ENCODE measurements at places on chromosomes 2 and 18.

DNA sequence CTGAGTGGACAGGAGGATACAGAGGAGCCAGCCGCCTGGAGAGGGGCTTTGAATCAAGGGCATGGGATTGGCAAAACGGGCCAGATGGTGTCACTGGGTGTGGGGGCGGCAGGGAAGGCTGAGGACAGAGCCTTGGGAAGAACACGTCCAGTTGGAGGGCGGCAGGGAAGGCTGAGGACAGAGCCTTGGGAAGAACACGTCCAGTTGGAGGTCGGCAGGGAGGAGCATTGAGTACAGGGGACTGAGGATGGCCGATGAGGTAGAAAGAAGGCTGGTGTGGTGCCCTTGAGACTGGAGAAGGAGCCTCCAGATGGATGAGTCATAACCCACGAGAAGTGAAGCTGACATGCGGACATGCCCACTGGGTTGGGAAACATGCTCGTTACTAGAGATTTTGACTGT is 4.5 kb downstream of the HES6 start:
- no peak for DNase-seq

- no peak for DNase-seq
Observed at GRCh38 chr18:77160515-77160914, 27.9 kb upstream of the MBP start.

- DNase-seq = no peak
Observed at GRCh38 chr2:168896783-168897182, 4.3 kb upstream of the G6PC2 start.

GRCh38 chr2:181176540-181176939 is 196.1 kb downstream of the UBE2E3 start:
- no peak for DNase-seq

DNA sequence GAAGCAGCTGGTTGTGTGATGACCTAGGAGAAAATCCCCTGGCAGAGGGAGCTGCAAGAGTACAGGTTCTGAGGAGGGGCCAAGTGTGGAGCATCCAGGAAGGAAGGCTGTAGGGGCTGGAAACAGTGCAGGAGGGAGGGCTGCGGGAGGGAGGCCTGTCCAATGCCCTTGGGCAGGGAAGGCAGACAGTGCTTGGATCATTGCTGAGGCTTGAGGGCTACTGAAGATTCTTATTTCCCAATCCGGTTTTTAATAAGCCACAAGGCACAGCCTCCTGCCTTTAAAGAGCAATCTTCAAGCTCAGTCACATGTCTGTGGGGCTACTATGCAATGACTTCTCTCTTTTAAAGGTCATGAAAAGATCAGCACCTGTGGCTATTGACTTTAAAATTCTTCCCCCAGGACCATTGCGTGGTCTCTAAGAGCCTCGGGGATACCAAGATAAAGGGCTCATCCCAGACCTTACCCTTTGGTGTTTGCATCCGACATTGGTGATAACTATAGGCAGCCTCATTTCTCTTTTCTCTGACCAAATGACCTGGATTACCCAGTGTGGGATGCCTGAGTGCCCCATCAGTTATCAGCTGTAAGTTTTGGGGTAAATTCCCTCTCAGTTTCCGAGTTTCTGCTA is 149.6 kb downstream of the DOCK10 start:
- no peak for DNase-seq

- peak; percentile 87 for DNase-seq
Observed at GRCh38 chr2:9975805-9976447, 24.4 kb downstream of the GRHL1 start.

DNA sequence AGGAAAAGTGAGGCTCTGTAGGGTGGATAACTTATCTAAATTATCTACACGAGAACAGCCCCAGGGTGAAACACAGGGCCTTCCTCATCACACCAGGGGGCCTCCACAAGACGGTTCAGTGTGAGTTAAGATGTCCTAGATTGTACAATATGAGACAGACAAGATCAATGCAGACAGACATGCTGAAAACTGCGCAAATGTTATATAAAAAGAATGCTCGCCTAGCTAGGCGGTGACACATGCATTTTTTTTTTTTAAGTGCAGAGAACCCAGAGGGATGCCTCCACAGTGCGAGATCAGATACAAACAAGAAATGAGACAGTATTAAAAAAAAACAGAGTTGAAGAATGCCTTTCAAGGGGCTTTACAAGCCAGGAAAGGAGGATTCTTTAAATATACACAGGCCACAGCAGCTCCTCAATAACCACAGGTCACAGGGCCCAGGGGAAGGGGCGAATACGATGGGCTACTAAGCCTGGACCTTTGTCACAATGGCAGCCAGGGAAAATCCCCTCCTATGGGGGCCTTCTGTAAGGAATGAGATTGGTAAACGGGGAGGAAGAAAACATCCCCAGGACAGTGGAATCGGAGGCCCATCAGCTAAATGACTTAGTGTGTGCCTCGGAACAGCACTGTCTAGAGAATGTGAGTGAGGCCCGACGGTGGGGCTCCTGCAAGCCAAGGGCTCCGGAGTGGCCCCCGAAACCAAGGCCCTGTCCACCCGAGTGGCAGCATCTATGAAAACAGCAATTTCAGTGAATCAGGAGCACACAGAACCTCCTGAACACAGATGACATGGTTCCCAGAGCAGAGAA is 48.9 kb downstream of the ADCY3 start:
- no peak for DNase-seq

GRCh38 chr2:141911485-141912066 is 219.2 kb downstream of the LRP1B start:
- no peak for DNase-seq

DNA sequence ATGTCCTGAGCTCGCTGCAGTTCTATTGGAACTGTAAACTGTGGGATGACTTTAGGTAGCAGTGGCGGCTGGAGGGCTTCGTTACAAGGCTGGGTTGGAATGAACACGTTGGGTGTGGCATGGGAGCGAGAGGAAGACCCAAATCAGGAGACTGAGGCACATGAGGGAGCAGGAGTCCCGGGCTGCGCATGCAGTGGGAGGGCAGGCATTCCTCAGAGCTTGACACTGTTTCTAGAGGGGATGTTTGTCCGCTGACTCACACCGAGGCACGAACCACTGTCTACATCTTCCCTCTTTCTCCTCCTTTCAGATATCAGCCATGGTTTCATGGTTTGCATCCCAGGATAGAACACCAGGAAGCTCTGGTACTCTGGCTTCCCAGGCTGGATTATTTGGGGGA is 40.6 kb upstream of the LAMA1 start:
- peak; percentile 21 for DNase-seq

DNA sequence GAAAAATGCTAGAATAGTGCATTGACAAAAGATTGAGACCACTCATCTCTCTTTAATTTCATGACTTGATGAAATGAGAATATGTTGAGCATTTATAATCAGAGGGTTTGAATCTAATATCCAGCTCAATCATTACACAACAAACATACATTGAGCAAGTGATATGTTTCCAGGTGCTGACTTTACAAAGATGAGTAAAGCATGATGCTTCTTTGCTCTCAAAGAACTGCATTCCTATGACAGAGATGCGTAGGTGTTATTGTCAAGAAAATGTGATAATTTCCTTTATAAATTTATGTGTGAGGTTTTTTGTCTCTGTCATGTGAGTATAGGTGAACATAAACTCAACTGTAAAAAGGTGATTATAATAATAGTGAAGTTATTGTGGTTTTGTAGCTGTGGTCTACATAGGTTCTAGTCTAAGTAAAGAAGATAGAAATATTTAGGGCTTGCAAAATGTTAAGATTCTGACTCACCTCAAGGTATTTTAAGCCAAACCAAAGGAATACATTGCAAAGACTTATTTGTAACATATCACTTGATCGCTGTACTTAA is 389.8 kb downstream of the GALNT13 start:
- no peak for DNase-seq

DNA sequence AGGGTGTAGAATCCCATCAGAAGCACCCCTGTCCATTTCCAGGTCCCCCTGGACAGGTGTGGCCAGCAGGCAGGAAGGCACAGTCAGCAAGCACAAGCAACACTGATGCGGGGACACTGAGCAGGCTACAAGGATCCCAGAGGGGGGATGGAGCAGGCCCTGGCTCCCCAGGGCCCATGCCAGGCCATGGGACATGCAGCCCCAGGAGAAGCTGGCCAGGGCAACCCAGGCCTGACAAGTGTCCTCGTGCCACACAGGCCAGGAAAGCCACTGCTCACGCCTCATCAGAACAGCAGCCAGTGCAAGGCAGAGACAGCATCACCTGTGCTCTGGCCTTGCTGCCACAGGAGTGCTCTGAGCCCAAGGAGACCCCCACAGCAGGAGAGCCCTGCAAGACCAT is 14.1 kb upstream of the GPC1 start:
- DNase-seq = no peak

DNA sequence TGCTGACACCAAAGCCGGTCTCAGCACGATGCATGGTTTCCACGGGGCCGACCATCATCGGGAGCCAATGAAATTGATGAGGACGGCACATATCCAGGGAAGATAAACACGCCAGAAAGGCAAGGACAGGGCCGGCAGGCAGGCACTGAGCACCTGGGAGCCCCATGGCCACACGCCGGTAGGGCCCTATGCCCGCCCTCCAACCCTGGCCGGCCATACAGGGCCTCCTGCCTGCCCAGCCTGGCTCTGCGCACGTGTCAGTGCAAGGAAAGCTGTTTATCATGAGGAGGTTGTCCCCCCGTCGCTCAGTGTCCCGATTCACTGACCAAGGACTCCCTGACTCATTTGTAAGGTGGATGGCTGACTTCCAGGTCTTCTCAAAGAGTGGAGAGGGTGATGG is 237.5 kb downstream of the GLI2 start:
- no peak for DNase-seq

DNA sequence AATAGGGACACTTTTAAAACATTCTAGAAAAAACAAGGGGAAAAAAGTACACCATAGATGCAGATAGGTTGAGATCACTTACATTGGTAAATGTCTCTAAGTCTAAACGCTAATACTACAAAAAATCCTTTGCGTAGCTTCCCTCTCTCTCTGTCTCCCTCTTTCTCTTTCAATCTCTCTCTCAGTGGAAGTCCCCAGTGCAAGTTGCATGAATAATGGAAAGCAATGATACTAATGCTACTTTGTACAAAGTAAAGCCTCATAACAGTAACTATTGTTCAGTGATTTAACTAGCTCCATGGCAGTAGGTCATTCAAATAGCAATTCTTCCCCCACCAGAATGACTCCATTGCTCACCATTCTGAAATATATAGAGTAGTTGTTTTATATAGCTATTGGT is 12.8 kb downstream of the MEIS1 start:
- no peak for DNase-seq

DNA sequence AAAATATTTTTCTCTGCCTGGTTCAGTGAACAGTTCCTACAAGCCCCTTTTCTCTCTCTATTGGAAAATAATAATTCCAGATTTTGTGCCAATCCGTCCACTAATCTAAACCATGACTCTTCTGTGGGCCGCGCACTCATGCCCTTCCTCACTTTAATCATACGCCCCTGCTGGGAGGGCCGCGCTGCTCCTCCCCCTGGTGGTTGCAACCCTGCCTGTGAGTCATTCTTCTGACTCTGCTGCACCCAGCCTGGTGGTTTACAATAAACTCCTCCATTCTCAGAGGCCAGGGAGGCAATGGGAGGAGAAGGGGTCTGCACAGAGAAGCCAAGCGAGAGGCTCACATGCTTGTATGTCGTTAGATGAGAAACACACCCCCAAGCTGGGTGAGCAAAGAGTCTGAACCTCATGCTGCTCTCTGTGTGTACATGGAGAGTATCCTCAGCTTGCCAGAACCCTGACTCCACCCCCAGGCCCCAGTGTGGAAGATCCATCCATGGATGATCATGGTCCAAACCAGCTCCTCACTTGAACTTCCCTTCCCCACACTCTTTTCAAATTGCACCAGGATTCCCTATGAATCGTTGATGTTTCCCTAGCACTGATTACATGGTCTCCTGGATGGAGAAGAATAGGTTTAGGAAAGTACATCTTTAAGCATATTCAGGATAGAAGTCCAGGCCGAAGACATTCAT is 228.9 kb downstream of the ANKRD30B start:
- DNase-seq = no peak

DNA sequence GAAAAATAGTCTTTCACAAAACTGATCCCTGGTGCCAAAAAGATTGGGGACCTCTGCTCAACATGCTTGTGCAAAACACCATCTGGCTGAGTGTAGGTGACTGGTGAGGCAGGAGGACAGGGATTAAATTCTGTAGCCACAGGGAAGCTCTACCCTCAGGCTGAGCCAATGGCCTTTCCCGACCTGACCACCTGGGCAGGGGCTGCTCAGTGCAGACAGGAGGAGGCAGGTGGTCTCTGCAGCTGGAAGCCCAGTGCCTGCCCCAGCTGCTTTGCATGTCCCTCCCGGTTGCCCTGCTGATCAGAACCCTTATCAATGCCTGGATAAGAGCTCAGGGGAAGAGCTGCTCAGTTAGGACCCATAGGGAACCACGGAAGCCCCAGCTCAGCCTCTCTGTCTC is 235.3 kb downstream of the ANKRD36 start:
- no peak for DNase-seq

- DNase-seq = no peak
Observed at GRCh38 chr2:54416938-54417337, 39.2 kb upstream of the SPTBN1 start.

DNA sequence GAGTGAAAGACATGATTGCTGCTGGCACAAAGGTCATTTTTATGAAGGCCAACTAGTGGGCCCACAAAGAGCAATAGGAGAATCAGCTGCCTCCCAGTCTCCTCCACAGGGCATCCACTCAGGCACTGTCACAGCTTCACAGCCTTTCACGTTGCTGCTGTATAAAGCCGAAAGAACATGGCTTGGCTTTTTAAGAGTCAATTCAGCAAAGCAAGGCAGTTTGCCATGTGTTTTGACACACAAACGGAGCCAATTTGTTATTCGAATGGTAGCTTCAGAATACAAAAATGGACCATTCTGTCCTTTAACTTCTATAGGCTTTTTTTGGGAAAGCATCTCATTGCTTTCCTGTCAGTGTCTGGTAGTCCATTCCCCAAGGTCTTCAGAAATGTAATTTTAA is 283.4 kb upstream of the PARD3B start:
- no peak for DNase-seq

DNA sequence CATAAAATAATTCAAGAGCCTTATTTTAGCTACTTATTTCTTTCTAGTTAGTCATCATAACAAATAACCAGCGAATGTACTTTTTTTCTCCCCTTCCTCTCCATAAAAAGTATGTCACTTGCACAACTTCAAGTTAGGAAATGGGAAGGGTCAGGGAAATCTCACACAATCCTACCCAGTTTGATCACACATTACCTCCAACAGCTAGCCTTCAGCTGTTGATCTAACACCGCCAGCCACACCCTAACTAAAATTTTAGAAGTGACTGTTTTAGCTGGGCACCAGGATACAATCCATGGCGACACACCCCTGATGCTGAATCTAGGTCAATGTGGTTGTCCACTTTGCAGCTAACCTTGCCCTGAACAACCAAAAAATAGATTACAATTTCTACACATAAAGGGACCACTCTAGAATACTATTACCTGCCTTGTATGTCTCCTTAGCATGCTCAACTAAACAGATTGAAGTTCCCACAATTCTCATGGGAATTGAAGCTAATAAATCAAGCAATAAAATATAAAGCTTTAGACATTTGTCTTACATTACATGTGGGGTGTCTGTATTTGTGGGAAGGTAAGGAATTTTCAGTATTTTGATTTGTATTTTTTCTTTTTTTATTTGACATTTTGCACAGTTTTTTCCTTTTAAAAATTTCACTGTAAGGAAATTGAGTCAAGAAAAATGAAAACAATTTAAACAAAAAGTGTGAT is 7.3 kb upstream of the COL3A1 start:
- no peak for DNase-seq

- DNase-seq = no peak
Observed at GRCh38 chr2:239519089-239519920, 118.5 kb upstream of the HDAC4 start.

Data from fibroblast of skin of left quadriceps (primary cell).